Astrocyte of the cerebellum (primary cell): ENCODE measurements at places on chromosomes 7 and 10.

DNA sequence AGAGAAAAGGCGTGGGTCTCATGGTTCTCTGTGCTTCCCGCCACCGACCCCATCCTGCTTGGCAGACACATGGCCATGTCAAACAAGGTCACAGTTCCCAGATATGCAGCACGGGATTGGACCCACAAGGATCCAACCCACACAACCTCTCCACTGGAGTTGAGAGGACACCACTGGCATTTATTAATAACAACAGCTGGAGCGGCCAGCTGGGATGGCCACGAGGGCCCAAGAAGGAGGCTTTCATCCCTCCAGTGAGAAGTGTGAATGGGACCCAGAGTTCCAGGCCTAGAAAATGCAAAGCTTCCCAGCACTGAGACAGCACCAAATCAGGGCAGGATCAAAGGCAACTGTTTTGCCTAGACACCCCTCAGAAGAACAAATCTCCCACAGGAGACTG is 31.5 kb downstream of the FGFR2 start:
- DNase-seq = no peak

GRCh38 chr7:88293866-88294265 is 12.8 kb downstream of the STEAP4 start:
- no peak for DNase-seq

DNA sequence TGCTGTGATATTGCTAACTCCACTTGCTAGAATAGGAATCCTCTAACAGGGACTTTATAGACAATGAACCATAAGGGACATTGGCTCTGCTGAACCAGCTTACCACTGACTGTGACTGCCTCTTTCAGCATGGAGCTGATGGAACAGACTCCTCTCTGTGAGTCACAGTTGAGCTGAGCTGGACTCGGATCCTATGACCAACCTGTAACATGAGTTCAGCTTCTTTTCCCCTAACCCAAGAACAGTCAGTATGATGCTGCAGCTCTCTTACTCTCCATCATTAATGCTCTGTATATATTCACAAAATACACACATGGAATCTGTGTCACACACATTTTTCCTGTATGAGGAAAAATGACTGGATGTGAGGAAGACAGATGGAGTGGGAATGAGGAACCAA is 177.9 kb upstream of the BET1 start:
- DNase-seq = peak; percentile 51

GRCh38 chr10:11931038-11931437 is 107.9 kb downstream of the PROSER2 start:
- no peak for DNase-seq

GRCh38 chr10:130337696-130338635 is 201.8 kb downstream of the GLRX3 start:
- no peak for DNase-seq

DNA sequence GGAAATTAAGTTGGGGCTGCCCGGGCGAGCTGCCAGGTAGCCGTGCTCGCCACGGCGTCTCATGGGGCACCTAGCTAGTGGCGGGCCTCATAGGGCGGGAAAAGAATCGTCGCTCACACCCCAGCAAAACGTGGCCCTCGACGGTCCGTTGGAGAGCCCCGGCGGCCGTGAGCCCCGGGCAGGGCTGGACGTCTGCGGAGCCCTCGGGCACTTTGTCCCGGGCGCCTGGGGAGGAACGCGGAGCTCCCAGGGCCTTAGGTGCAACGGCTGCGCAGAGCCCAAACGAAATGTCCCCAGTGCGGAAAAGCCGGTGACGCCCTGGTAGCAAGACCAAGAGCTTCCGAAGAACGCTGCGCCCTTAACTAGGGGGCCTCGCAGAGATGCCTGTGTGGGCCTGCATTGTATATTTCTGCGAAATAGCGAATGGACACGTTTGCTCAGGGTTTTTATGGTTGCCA is 866 bp upstream of the SFMBT2 start:
- DNase-seq = no peak

- no peak for DNase-seq
Measured at GRCh38 chr10:110010486-110011378, 2.9 kb downstream of the ADD3 start.

- no peak for DNase-seq
Measured at GRCh38 chr10:98030093-98030821, at the start of gene CRTAC1. Gene CRTAC1 (minus strand): TSS chr10:98030621. CDS start chr10:98030472, 149 bp downstream.

- DNase-seq = no peak
Measured at GRCh38 chr7:68547181-68547580, 1051.1 kb upstream of the AUTS2 start.

DNA sequence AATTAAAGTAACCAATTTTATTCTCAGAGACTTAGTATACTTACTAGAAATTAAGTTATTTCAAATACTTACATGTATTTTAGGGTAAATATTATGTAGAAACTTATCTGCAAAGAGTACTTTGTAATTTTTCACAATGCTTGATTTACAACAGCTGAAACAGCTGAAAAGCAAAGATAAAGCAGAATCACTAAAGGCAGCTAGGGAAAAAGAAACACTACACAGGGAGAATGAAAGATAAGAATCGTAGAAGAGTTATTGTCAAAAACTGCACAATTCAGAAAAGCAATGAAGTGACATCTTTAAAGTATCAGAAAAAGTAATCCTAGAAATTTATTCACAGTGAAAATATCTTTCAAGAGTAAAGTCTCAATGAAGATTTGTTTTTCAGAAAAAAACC is 69.7 kb upstream of the ZNF804B start:
- no peak for DNase-seq

DNA sequence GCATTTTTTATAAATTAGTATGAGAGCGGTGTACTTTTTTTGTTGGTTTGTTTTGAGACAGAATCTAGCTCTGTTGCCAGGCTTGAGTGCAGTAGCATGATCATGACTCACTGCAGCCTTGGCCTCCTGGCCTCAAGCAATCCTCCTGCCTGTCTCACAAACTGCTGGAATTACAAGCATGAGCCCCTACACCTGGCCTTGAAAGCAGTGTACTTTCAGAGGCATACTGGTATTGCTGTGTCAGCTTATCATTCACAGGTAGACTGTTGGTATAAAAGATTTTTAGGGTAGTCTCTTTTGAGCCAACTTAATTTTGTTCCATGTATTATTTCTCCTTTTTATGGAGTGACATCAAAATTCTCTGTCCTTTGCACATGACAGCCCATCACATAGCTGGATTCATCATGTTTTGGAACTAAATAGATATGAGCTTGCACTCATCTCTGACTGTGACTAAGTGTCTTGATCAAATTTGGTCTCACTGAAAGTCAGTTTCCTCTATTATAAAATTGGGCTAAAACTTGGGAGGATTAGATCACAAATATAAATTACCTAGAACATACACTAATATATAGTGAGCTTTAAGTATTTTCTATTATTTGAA is 12.4 kb downstream of the GNAT3 start:
- peak; percentile 71 for DNase-seq

DNA sequence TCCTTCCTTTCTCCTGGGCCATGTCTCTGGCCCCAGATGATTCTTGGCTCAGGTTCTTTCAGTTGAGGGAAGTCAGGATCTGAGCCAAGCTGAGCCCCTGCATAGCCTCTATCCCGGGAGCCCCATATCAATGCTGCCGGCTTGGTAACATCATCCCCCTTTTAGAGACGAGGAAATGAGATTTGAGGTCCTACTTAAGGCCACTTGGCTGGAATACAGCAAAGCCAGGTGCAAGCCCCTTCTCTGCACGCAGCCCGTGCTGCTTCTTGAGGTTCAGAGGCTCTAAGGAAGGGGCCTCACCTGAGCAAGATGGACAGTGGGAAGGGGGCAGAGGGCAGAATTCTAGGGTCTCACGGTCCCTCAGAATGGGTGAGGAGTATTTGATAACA is 2.4 kb upstream of the IRF5 start:
- no peak for DNase-seq

DNA sequence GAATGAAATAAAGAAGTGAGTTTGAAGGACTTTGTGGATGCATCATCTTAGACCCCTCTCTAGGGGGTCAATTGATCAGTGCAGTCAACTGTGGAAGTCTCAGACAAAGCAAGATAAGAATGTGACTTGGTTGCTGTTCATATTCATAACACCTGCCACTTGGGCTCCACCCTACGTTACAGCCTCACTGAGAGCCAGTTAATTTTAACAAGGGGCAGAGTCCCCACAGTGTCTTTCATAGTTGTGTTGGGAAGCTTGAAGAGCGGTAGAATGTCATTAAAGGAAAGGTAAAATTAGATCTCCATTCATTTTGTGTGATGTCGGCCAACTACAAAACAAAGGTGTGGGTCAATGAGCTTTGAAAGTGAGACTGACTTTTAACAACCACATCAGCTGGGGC is 442.1 kb upstream of the C7orf33 start:
- DNase-seq = no peak

- DNase-seq = no peak
Measured at GRCh38 chr10:46299286-46299535, 12.4 kb downstream of the ANTXRL start.

DNA sequence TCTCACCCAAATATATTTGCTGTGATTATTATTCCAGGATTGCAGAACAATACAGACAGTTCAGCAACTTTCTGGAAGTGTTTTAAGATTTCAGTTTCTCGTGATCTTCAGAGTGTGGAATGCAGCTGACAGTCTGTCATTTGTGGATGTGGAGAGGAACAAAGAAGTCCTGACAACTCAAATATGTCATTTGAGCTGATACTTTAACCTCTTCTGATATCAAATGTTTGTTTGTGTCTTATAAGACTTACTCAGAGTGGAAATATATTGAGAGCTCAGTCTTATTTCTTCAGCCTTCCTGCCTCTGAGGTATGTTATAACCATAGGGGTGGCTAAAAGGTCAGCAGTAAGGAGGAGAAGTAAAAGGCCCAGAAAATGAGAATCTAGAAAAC is 96.4 kb downstream of the OSBPL3 start:
- DNase-seq = no peak

DNA sequence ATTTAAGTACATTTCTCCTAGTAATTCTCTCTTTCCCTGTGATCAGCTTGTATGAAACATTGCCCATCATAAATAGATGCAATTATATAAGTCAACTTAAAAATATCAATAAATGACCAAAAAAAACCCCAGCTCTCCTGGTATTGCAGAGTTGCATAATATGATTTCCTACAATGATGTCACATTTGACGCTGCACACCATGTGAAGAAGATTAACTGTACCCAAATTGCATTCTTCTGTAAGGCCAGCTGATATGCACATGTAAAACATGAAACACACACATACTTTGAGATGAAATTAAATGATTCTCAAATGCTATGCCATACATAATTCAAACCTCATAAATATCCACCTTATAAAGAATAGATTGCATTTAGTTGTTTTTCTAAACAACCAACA is 115.5 kb downstream of the AGMO start:
- DNase-seq = no peak

- DNase-seq = peak; percentile 5
Measured at GRCh38 chr7:45576249-45576929, 2.2 kb downstream of the ADCY1 start.

- DNase-seq = no peak
Measured at GRCh38 chr7:131781-132482, 60.4 kb upstream of the FAM20C start.

- DNase-seq = no peak
Measured at GRCh38 chr7:15950299-15950698, 263.8 kb upstream of the MEOX2 start.

GRCh38 chr7:47181746-47182361 is 400.1 kb downstream of the TNS3 start:
- DNase-seq = no peak

GRCh38 chr10:103804871-103805270 is 50.5 kb downstream of the SH3PXD2A start:
- DNase-seq = no peak

- DNase-seq = no peak
Measured at GRCh38 chr10:123475466-123475865, 190.7 kb upstream of the GPR26 start.

GRCh38 chr7:151743481-151743983 is 133.4 kb downstream of the PRKAG2 start:
- DNase-seq = no peak

- no peak for DNase-seq
Measured at GRCh38 chr7:148337246-148337965, 253.2 kb upstream of the C7orf33 start.

DNA sequence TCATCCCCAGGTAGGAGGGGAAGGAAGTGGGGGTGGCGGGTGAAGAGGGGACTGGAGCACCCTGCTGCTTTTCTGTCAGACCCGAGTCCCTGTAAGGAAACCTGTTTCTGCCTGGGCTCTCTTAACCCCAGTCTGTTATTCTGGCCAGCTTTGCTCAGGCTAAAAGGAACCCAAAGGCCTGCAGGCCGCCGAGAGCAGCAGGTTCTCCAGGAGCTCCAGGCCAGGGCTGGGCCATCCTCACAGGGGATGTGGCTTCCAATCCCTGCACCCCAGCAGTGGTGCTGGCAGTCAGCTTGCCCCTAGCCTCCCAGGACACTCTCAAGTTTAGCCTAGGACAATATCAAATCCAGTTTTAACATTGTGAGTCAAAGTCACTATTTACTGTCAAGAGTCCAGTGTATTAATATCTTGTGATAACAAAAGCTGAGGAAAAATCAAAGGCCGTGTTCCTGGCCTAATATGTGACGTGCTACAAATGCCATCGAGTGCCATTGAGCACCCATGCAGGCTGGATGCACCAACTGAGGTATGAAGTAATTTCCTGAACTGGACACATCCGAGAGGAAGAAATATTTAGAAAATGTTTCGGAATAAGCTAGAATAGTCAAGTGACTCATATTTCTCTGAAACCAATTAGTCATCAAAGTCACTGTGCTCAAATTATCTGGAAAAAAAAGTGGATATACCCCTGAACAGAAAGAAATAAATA is 7.0 kb downstream of the PKD1L1 start:
- no peak for DNase-seq

GRCh38 chr10:131266936-131267813 is 44.3 kb downstream of the TCERG1L start:
- no peak for DNase-seq

- peak; percentile 59 for DNase-seq
Measured at GRCh38 chr7:112994656-112995055, 92.0 kb downstream of the GPR85 start.
